ENCODE measurements at places on chromosomes 16 and 17.
A peak's percentile ranks its signal among the peaks of the same experiment; 100 is the strongest.

DNA sequence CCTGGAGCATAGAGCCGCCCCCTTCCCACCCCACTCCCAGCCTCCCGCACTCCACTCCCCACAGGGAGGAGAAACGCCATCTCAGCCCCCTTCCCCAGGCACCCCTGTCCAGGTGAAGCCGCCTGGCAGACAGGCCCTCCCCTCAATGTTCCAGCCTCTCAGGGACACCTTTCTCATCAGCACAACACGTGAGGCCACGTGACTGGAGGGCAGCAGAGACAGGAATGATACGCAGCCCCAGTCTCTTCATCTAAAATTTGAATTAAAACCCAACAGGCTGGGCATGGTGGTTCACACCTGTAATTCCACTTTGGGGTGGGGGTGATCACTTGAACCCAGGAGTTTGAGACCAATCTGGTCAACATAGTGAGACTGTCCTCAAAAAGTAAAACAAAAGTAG, 20.2 kb upstream of the AATK start:
- no peak for DNase-seq

DNA sequence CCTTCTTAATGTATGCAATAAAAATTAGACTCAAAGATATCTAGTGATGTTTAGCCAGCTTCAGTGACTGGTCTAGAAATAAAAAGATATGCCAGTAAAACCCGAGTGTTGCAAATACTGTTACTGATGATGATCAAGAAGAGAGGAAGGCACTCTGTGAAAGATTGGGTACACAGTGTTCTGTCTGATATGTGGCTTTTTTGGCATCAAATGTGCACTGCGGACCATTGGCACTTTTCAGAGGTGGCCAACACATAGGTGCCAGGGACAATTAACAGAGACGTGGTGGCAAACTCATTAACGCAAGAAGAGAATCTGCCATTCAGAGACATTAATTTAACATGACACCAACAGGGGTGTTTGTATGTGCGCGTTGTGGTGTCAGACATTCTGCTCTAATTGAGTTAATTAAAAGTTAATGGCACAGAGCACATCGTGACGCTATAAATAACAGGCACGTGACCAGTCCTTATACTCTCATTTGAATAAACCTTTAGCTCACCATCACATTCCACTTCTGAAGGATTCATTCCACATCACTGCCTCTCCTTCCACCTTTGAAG, 549.3 kb upstream of the HSBP1 start:
- no peak for DNase-seq

DNA sequence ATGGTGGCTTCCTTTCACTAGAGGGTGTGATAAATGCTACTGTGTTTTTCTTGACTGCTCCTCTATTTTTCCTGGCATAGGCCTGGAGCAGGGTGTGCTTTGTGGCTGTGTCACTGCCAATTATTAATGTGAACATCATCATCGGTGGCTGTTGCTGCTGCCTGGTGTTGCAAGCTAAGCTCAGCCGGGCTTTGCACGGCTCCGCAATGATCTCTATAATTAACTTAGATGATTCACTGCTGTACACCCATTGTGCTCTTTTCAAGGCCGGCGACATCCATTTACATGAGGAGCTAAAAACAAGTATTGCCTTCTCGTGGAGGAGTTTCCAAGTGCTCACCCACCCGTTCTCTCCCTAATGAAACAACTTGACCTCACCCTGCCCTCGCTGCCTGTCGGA, 160.1 kb upstream of the IRX3 start:
- DNase-seq: no peak

DNA sequence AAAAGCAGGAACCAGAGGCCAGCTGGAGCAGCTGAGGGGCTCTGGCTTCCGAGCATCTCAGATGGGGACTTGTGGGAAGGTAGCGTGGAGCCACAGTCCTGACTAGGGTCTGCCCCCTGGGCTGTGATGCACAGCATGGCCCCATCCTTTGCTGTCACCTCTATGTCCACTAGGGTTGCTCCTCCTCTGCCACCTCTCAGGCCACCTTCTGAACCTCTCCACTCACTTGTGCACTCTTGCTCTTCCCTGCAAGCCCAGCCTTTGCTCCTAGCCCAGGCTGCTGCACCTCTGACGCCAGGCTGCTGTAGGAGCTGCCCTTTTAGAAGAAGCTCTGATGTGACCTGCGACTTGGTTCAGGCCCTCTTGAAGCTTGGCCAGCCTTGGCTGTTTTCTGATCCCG, 24.3 kb upstream of the SMPD3 start:
- no peak for DNase-seq

- DNase-seq: no peak
These were observed 13.3 kb downstream of the CAVIN1 start for GRCh38 chr17:42409523-42410318.

- no peak for DNase-seq
These were observed 16.5 kb upstream of the SPPL2C start for GRCh38 chr17:45828171-45828570.

DNA sequence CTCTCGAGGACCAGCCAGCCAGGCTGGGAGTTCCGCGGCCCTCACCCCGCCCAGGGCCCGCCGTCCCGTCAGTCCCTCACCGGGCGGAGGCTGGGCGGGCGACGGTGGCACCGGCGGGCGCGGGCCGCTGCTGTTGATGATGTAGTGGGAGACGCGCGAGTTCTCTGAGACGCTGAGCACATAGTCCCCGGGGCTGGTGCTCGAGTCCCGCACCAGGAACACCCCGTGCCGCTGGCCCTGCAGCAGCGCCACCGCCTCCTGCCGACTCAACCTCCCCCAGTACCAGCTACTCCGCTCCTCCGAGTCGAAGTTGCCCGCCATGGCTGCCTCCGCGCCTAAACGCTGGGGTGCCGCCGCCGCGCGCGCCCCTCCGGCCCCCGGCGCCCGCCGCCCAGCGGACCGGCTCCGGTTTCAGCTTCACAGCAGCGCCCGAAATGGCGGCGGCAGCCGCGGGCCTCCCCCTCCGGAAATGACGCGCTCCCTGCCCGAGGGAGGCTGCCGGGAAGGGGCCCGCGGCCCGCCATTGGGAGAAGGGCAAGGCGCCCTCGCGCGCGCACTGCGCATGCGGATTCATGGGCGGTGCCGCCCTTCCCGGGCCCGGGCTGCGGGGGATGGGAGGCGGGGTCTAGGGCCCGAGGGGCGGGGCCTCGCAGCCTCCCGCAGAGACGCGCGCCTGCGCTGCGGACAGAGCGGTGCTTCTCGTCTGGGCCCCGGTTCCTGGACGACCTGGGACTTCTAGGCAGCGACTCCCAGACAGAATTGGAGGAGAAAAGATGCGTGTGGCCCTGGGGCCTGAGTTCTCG, at the start of gene CRK:
CRK (minus strand) TSS at position 436 of the 803 bp plus-strand sequence; CDS start at position 321, 115 bp downstream.
- DNase-seq: peak; percentile 98

DNA sequence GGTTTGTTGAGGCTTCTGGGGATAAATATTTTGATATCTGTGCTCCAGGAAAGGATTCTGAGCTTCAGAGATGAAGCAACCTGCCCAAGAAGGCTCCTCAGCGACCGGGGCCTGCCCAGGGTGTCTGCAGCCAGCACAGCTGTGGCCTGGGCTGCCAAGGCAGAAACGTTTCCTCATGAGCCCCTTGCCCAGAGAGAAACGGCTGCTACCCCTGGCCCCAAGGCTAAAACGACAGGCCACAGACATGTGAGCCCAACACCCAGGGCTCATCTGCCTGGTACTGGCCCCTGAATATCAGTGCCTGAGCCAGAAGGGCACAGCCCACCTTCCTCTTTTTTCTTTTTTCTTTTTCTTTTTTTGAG, 45.4 kb upstream of the RASD1 start:
- DNase-seq: no peak

DNA sequence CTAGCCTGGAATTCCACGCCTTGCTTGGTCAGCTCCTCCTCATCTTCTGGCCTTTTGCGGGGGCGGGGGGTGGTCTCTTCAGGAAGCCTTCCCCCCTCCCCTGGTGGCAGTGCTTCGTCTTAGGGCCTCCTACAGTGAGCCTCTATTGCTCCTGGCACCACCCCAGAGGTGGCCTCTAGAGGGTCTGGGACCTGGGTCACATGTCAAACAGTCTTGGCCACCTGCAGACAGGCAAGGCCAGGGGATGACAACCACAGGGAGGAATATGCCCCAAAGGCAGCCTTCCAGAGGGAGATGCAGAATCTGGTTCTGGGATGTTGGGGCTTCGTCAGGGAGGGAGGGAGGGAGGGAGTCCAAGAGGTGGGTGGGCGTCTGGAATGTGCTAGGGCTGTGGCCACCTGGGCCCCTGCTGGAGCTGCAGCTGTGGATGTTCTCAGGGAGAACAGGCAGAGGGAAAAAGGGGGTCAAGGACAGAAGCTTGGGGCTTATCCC, 50.6 kb downstream of the SMPD3 start:
- DNase-seq: no peak

DNA sequence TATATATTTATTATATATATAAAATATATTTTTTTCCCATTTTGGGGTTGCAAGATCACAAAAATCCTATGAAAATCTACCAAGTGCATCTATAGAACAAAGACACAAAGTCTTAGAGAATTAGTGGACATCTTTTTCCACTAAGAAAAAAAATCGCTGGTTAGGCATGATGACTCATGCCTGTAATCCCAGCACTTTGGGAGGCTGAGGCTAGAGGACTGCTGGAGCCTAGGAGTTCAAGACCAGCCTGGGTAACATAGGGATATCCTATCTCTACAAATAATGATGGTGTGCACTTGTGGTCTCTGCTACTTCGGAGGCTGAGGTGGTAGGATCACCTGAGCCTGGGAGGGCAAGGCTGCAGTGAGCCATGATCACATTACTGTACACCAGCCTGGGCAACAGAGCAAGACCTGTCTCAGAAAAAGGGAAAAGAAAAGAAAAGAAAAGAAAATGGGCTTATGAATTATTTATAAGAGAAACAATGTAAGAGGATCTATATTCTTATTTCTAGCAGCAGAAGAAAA, 185.1 kb upstream of the PSMD7 start:
- no peak for DNase-seq

GRCh38 chr17:64264891-64265290, 1.8 kb upstream of the TEX2 start:
- no peak for DNase-seq

DNA sequence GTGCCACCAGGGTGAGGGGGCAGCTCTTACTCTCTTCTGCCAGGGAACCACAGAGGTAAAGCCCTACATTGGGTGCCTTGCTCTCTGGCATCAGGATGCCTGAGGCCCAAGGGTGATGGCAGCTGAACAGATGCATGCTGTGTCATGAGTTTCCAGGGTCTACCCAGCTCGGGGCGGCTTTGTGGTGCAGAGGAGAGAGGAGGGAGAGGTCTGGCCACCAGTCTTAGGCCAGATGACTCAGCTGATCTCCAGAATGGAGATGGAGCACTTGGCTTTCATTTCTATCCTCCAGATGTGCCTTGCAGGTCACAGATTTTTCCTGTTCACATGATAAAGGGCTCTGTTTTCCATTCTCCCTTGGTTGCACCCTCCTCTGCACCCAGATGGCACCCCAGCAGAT, 23.6 kb upstream of the USP22 start:
- no peak for DNase-seq

GRCh38 chr17:4728124-4728523, 3.1 kb upstream of the MED11 start:
- peak; percentile 79 for DNase-seq

DNA sequence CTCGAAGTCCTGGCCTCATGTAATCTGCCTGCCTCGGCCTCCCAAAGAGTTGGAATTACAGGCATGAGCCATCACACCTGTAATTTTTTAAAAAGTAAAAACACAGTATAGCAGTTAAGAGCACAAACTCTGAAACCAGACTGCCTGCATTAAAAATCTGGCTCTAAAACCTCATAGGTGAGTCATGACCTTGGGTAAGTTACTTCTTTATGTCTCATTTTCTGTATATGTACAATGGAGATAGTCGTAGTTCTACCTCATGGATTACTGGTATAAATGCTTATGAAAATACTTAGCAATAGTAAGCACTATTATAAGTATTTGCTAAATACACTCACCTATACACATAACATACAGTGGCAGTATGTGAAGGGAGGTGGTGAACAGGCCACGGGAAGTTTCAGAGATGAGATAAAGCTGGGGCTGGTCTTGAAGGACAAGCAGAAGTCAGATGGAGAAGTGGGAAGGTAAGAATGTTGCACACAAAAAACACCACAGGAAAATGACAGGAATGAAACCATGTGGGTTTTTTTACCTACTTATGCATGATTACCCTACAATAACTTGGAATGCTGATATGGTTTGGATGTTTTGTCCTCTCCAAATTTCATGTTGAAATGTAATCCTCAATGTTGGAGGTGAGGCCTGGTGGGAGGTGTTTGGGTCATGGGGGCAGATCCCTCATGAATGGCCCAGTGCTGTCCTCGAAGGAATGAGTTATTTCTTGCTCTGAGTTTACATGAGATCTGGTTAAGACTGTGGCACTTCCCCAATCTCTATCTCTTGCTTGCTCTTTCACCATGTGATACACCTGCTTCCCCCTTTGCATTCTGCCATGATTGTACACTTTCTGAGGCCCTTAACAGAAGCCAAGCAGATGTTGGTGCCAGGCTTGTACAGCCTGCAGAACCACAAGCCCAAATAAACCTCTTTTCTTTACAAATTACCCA, 33.9 kb downstream of the ZNF652 start:
- DNase-seq: no peak

- DNase-seq: no peak
These were observed 58.9 kb upstream of the ARHGAP44 start for GRCh38 chr17:12730421-12730820.

All from activated CD4-positive, alpha-beta T cell treated with anti-CD3 and anti-CD28 coated beads, Interleukin-2, amount 50 U/mL, for 16 hours (primary cell).